ENCODE measurements at places on chromosomes 11 and 22.

DNA sequence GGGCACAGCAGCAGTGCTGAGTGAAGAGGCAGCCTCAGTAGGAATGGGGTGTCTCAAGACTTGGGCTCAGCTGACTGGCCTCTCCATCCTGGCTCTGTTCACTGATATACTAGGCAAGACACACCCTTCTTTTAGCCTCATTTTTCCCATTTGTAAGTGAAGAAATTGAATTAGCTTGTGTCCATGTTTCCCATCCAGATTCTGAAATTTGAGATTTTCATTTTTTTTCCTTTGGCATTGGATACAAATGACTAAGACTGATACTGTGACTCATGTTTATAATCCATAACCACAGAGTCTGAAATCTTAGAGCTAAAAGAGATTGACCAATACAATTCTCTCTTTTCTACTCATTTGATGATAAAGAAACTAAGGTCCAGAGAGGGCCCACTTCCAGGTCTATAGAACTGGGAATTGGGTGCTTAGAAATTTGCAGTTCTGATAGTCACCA is 110.9 kb downstream of the KCNC1 start:
- no peaks in the 10 kb centered on the region for H3K4me1 ChIP-seq
- no peak overlapping the region for H3K4me3 ChIP-seq
- no peak overlapping the region for H3K27ac ChIP-seq
- no peak for DNase-seq
- H3K27me3 ChIP-seq = no peaks in the 10 kb centered on the region
- H3K36me3 ChIP-seq = no peaks in the 10 kb centered on the region

- H3K27ac ChIP-seq = no peak overlapping the region
- no peaks in the 10 kb centered on the region for H3K36me3 ChIP-seq
- DNase-seq = no peak
- H3K4me3 ChIP-seq = no peak overlapping the region
- no peaks in the 10 kb centered on the region for H3K4me1 ChIP-seq
Measured at GRCh38 chr11:14448240-14448639, 51.4 kb downstream of the COPB1 start.

- no peak overlapping the region for H3K27ac ChIP-seq
Measured at GRCh38 chr22:28973352-28973751, 88.3 kb downstream of the C22orf31 start.

- 0 out of 2 replicates have a peak, but pooled peaks cover 2% of the 10 kb centered on the region for H3K27me3 ChIP-seq
- H3K4me3 ChIP-seq = no peak overlapping the region
- H3K36me3 ChIP-seq = no peaks in the 10 kb centered on the region
- no peak for DNase-seq
Measured at GRCh38 chr11:115751243-115752015, 247.2 kb upstream of the CADM1 start.

- no peak overlapping the region for H3K27ac ChIP-seq
- H3K4me1 ChIP-seq = no peaks in the 10 kb centered on the region
- H3K27me3 ChIP-seq = no peaks in the 10 kb centered on the region
- DNase-seq = no peak
Measured at GRCh38 chr11:35798423-35798822, 135.8 kb downstream of the TRIM44 start.

DNA sequence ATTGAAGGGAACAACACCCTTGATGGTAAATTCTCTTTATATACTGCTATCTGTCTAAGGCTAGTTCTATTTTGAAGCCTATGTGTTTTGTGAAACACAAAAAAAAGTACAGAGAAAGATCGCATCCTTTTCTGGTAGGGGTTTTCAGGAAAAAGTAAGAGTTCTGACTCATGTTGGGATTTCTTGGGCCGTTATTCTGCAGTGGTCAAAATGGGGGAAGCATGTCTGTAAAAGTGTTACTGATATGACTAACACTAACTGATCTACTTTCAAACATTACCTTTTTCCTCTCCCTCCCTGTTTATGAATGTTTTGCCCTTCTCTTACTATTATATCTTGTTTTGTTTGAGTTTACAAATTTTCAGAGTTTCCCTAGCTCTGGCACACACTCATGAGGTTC is 53.9 kb downstream of the CTNND1 start:
- H3K27ac ChIP-seq = no peak overlapping the region
- no peak for DNase-seq
- H3K36me3 ChIP-seq = peaks cover 73% of the 10 kb centered on the region
- H3K4me3 ChIP-seq = no peak overlapping the region
- no peaks in the 10 kb centered on the region for H3K27me3 ChIP-seq
- H3K4me1 ChIP-seq = no peaks in the 10 kb centered on the region
